Body of pancreas (tissue), 4 donors: ENCODE measurements at places on chromosomes 4 and X. TPM values are rescaled to one million over a fixed set of nuclear protein-coding genes. Genes with fewer than 3 reads are reported as not detected.

The TBL1X gene
- total RNA-seq = 7.9 TPM

The F11 gene
- total RNA-seq = 53.1 TPM

The TRPC5OS gene
- 0.26 TPM for total RNA-seq

DNA sequence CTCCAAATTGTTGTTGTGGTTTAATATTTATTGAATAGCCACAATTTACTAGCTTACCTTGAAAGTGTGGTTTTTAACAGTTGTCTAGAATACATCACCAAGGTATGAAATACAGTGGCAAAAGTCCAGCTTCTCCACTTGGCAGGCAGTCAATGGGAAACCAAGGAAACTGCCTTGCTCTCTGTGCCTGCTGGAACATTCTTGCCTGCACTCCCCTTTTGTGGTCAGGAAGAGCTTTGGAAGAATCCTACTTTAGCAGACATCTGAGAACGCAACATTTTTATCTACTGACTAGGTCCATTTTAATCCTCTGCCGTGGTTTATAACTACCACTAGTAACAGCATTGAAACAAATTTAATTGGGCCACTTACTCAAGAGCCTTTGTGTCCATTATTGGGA is 64.5 kb downstream of the TENM3 start:
- DNase-seq = peak; percentile 66

- no peak for DNase-seq
These were observed 8.3 kb downstream of the PPM1K start for GRCh38 chr4:88275949-88276515.
